ENCODE measurements at places on chromosomes 4 and X.

GRCh38 chrX:71171110-71171801 lies 26.6 kb downstream of the NLGN3 start:
- no peak for DNase-seq

GRCh38 chrX:45083314-45083713 lies 117.4 kb downstream of the DIPK2B start:
- DNase-seq, result no peak

DNA sequence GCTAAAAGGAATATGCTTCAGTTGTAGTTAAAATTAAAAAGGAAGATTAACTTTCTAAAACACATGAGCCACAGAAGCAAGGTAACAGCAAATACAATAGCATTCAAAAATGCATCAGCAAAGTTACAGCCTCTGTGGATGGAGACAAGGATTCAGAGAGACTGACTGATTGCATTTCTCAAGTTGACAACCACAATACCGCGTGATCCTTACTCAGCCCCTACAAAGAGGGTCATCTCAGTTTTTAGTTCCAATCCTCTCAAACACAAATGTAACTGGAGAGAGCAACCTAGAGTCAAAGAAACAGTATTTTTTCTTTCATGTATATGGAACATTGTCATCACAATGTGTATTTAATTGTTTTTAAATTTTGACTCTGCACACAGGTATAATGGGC lies 14.2 kb upstream of the C1QTNF7 start:
- DNase-seq, result no peak

DNA sequence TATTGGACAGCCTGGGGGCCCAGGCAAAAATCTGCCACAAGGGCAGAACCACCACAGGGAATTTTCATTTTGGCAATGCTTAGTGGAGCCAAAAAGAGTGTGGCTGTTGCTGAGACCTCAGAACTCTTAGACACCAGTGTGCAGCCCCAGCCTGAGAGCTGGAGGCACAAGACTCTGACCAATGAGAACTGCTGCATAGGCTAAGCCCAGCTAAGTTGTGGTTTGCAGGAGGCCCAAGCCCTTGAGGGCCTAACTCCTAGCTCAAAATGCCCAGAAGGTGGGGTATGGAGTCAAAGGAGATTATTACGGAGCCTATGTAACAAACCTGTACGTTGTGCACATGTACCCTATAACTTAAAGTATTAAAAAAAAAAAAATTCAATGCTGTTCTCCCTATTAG lies 296.7 kb downstream of the TRAM1L1 start:
- DNase-seq, result no peak

- no peak for DNase-seq
These were observed 572.0 kb downstream of the ADGRL3 start for GRCh38 chr4:61772126-61772525.

- DNase-seq, result no peak
These were observed 196.2 kb downstream of the SNCA start for GRCh38 chr4:89640620-89641366.

DNA sequence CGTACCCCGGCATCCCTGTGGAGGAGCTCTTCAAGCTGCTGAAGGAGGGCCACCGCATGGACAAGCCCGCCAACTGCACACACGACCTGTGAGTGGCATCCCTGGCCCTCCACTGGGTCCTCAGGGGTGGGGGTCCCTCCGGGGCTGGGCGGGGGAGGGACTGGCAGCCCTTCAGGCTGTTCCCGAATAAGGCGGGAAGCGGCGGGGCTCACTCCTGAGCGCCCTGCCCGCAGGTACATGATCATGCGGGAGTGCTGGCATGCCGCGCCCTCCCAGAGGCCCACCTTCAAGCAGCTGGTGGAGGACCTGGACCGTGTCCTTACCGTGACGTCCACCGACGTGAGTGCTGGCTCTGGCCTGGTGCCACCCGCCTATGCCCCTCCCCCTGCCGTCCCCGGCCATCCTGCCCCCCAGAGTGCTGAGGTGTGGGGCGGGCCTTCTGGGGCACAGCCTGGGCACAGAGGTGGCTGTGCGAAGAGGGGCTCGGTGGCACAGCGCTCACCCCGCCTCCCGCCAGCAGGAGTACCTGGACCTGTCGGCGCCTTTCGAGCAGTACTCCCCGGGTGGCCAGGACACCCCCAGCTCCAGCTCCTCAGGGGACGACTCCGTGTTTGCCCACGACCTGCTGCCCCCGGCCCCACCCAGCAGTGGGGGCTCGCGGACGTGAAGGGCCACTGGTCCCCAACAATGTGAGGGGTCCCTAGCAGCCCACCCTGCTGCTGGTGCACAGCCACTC lies 13.7 kb downstream of the FGFR3 start:
- no peak for DNase-seq

GRCh38 chr4:163139048-163139447 lies 27.6 kb downstream of the NAF1 start:
- no peak for DNase-seq

- no peak for DNase-seq
These were observed 101.2 kb downstream of the ZNF674 start for GRCh38 chrX:46444011-46444410.

- DNase-seq, result no peak
These were observed 115.1 kb downstream of the CRLF2 start for GRCh38 chrX:1097328-1097727.

DNA sequence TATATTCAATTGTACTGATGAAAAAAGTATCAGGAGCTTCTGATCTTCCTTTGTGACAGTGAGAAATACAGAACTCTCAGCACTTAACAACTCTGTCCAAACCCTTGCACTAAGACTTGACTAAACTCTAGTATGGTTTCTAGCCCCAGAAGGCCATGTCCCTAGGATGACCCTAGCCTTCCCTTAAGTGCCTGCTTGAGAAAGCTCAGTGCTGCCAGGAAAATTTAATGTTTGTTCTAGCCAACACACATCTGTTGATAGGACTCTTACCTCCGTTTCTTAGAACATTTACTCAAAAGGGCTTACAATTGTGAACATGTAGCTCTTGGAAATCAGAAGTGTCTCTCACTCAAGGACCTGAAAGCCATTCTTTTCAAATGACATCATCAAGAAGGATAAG lies 1055.2 kb upstream of the FTHL17 start:
- DNase-seq, result no peak

DNA sequence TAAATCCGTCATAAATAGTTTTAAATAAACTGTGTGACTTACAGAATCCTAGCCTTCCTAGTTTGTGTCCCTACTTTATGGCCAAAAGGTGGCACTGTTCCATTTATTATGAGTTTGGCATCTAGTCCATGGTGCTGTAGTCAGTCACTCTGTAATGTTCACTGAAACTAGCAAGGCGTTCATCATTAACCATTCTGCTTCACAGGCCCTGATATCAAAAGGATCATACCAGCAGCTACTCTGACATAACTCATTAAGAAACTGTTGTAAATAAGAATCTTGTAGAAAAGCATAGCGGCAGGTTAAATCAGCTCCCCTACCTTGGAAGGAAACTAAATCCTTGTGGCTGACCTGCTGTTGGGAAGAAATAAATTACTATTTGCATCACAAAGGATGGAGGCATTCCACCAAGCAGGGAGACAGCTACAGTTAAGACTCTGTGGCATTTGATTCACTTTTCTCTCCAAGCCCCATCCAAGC lies 919.6 kb upstream of the DIAPH2 start:
- DNase-seq, result no peak

GRCh38 chrX:150845091-150845490 lies 53.4 kb downstream of the CD99L2 start:
- no peak for DNase-seq

- no peak for DNase-seq
These were observed 190.8 kb upstream of the GK2 start for GRCh38 chr4:79598801-79599200.

DNA sequence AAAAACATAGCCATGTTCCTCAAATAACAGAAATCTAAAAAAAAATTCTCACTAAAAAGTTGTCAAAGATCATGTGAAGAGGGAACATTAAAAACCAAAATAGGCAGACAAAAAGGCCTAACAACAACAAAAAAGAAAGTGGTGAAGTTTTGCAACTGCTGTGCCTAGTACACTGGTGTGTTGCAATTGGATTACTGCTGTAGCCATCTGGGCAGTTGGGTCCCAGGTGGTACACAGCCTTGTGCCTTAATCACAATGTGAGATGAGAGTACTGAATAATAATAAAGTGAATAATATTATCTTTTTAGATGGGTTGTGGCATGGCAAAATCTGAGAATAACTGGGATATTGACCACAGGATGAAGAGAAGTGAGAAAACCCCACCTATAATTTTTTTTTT lies 12.0 kb downstream of the C4orf54 start:
- DNase-seq, result no peak

GRCh38 chrX:130770615-130771014 lies 132.4 kb downstream of the ENOX2 start:
- no peak for DNase-seq

DNA sequence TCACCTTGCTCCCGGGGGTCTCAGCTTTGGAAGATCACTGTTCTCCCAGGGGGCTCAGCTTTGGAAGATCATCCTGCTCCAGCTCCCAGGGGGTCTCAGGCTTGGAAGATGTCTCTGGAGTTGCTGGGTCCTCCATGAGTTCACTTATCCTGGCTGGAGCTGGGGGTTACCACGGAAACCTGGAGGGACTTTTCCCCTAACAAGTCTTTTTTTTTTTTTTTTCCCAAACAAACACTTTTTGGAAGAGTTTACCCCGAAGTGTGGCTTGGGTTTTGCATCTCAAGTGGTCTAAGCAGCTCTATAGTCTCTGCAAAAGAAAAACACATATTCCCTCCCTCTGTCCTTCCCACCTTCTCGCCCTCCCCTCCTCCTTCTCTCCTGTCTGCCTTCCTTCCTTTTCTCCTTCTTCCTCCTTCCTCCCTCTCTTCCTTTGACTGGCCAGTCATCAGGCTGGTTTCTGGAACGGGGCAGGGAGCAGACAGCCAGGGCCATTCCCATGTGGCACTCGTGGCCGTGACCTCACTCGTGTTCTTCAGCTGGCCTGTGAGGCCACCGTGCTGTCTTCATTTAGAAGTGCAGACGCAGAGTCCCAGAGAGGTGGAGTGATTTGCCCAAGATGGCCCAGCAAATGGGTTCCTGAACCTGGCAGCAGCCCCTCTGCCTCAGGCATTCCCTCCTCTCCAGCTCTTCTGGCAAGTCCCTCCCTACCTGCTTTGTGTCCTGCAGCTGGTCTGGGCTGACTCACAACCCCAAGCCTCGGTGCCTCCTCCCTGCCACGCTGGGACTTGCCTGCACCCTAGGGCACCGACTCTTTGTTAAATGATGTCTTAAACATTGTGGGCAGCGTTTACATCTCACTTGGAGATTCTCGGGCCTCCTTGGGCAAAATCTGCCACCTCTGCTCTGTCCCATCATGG lies 25.9 kb upstream of the HMX1 start:
- no peak for DNase-seq

DNA sequence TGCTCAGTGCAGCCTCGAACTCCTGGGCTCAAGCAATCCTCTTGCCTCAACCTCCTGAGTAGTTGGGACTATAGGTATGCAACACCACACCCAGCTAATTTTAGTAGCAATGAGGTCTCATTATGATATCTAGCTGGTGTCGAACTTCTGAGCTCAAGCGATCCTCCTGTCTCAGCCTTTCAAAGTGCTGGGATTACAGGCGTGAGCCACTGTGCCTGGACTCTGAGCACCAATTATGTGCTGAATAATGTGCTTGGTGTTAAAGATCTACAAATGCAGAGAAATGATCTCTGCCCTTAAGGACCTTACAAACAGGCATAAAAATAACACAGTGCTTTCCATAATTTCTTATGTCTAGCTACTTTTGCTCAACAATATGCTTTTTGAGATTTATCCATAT lies 129.0 kb upstream of the CBR4 start:
- no peak for DNase-seq

DNA sequence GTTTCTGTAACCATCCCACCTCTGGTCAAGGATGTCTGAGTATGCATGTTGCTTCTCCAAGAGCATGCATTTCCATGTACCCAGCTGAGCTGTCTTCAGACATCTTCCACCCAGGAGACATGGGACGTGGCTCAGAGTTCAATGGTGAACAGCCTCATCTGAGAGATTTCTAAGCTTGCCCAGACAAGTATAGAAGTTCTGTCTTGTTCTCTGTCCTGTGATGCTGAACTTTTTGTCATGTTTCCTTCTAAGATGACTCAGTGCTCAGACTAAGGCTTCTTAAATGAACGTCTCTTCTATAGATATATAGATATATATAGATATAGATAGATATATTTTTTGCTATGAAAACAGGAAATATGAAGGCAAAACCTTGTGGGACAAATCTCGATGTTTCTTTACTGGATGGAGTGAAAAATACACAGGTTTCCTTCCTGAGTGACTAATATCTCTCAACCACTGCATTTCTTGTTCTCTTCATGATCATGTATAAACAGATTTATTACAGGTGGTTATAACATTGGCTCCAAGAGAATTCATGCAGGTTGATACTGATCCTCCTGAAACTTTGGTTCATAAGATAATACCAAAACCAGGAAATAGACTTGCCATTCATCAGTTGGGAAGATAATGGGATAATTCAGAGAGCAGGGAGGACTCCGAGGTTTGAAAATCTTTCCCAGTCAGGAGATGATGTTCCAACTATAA lies 168.2 kb downstream of the ZNF518B start:
- no peak for DNase-seq

DNA sequence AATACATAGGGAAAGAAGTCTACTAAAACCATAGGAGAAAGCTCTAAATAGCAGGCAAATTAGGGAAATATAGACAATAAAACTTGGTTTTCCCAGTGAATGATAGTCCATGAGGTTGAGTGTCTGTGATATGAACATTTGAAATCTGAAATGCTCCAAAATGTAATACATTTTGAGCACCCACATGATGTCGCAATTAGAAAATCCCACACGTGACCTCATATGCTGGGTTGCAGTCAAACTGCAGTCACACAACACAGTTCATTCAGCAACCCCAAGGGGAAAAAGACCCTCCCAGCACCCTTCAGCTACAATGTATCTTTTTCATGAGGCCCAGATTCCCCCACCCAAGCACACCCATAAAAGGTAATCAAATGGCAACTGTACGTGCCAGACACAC lies 155.6 kb downstream of the BTC start:
- no peak for DNase-seq

DNA sequence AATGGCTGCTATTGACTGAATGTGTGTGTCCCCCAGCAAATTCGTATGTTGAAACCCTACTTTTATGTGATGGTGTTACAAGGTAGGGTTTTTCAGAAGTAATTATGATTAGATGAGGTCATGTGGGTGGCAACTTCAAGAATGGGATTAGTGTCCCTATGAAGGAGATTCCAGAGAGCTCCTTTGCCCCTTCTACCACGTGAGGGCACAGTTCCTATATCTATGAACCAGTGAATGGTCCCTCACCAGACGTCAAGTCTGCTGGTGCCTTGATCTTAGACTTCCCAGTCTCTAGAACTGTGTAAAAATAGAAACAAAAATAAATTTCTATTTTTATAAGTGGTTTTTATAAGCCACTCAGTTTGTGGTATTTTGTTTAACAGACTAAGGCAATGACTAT lies 1137.6 kb upstream of the IGFBP7 start:
- DNase-seq, result no peak

Measured in stimulated activated CD8-positive, alpha-beta memory T cell treated with anti-CD3 and anti-CD28 coated beads, Interleukin-4, amount 100 ng/mL, for 1 hour (primary cell).